Prostate gland (tissue), 2 donors: ENCODE measurements at places on chromosomes 1 and 21. TPM values are rescaled to one million over a fixed set of nuclear protein-coding genes. Genes with fewer than 3 reads are reported as not detected.

DNA sequence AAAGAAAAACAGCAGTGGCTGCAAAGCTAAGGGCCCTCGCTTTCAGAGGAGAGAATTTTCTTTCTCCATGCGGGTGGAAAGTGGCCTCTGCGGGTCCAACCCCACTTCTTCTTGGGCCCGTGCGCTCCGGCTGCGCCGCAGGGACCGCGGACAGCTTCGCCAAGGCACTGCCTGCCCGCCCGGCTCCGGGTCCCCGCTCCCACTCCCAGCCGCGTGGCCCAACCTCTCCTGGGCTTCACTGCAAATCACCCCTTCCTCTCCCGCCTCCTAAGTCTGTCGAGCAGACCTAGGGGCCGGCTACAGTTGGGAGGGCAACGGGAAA is 1.0 kb upstream of the RUNX3 start:
- H3K27ac ChIP-seq: no peak overlapping the region
- H3K4me1 ChIP-seq: no peaks in the 10 kb centered on the region
- DNase-seq: no peak
- no peak overlapping the region for H3K4me3 ChIP-seq
- H3K36me3 ChIP-seq: no peaks in the 10 kb centered on the region

DNA sequence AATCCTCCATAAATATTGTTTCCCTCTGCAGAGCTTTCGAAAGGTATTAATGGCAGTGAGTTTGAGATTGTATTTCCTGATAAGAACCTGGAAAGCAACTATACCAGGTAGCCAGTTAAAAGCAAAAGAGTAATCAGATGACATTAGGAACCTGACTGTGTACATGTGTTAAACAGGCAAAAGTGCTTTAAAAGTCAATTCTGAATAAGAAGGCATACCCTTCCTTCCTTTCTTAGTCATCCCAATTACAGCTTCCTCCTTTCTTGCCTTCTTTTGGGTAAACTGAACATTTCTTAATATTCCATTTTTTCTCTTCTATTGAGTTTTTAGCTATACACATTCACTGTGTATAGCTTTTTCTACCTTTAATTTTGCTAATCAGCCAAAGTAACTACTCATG is 144.7 kb downstream of the ZNF281 start:
- no peaks in the 10 kb centered on the region for H3K36me3 ChIP-seq
- no peak overlapping the region for H3K4me3 ChIP-seq
- no peaks in the 10 kb centered on the region for H3K4me1 ChIP-seq
- DNase-seq: no peak

DNA sequence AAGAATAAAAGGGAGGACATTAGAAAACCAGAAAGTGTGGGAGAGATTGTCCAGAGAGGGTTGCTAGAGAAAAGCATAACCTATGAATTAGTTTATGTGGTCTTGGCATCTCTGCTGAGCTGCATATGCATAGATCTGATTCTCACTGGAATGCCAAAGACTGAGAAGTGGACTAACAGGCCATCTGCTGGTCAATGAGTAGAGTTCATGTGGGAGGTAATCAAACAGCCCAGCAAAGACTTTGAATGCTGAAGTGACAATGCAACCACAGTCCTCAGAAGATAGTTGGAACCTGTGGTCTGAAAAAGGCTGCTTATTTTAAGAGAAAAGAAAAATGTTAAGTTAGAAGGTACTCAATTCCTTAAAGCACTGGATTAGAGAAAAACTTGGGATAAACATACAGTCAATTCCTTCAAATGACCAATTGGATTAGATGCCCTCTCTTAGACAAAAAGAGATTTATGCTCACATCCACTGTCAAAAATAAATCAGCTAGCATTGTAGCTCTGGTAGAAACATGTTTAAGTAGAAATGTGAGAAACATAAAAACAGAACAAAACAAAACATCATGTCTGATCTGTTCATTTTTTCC is 382.8 kb downstream of the AMY1C start:
- H3K4me1 ChIP-seq: no peaks in the 10 kb centered on the region
- H3K36me3 ChIP-seq: no peaks in the 10 kb centered on the region
- H3K27me3 ChIP-seq: no peaks in the 10 kb centered on the region

- H3K4me3 ChIP-seq: no peak overlapping the region
- no peaks in the 10 kb centered on the region for H3K36me3 ChIP-seq
- no peak overlapping the region for H3K27ac ChIP-seq
- H3K27me3 ChIP-seq: no peaks in the 10 kb centered on the region
Measured at GRCh38 chr1:189805735-189806134, 671.9 kb downstream of the BRINP3 start.

GRCh38 chr1:4868521-4868920 is 214.1 kb downstream of the AJAP1 start:
- no peaks in the 10 kb centered on the region for H3K36me3 ChIP-seq
- no peaks in the 10 kb centered on the region for H3K27me3 ChIP-seq
- no peak for DNase-seq
- H3K27ac ChIP-seq: no peak overlapping the region
- H3K4me3 ChIP-seq: no peak overlapping the region
- H3K4me1 ChIP-seq: no peaks in the 10 kb centered on the region

GRCh38 chr1:205629751-205630150 is 2.1 kb downstream of the ELK4 start:
- no peaks in the 10 kb centered on the region for H3K36me3 ChIP-seq
- no peaks in the 10 kb centered on the region for H3K27me3 ChIP-seq
- H3K4me1 ChIP-seq: peaks cover 2% of the 10 kb centered on the region
- H3K27ac ChIP-seq: no peak overlapping the region

DNA sequence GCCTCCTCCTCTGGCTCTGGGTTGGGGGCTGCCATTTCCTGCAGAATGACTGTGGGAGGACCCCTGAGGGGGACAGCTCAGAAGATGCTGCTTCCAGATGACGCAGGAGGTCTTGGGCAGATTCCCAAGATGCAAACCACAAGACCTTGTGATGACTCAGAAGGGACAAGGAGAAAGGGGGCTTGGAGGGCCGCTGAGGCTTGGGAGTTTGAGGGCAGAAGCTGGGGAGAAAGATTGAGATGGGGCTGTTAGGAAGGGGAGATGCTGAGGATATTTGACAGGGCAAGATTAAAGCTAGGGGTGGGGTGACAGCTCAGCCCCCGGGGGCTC is 7.5 kb downstream of the PTPRU start:
- no peak overlapping the region for H3K4me3 ChIP-seq
- no peaks in the 10 kb centered on the region for H3K4me1 ChIP-seq
- H3K27ac ChIP-seq: no peak overlapping the region
- no peaks in the 10 kb centered on the region for H3K27me3 ChIP-seq
- no peaks in the 10 kb centered on the region for H3K36me3 ChIP-seq

DNA sequence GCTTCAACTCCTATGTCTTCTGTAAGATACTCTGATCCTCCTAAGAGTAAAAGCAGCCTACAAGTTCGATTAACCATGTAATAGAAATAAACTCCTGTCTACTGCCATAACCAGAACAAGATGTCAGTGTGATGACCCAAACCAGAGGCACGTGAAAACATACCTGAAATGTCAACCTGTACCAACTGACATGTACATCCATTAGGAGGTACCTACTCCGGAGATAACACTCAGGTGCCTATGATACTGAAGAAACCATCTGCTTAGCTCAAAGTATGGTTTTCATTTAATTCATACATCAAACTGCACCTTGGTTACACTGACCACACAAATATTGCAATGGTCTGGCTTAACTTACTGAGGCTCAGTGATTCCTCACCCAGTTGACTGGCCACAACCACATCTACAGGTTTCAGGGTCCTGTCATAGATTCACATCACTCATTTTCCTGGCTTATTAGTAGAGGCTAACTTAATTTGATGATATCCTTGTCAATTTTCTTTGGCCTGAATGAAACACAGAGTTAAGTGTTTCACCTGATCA is 4.4 kb downstream of the ITPKB start:
- H3K36me3 ChIP-seq: no peaks in the 10 kb centered on the region
- H3K4me3 ChIP-seq: peak overlapping the region; percentile 19
- peaks cover 31% of the 10 kb centered on the region for H3K4me1 ChIP-seq
- H3K27me3 ChIP-seq: no peaks in the 10 kb centered on the region

GRCh38 chr21:20617130-20617529 is 381.1 kb upstream of the NCAM2 start:
- no peaks in the 10 kb centered on the region for H3K4me1 ChIP-seq
- H3K4me3 ChIP-seq: no peak overlapping the region
- no peaks in the 10 kb centered on the region for H3K36me3 ChIP-seq
- H3K27me3 ChIP-seq: no peaks in the 10 kb centered on the region
- no peak overlapping the region for H3K27ac ChIP-seq

- H3K27ac ChIP-seq: no peak overlapping the region
- H3K4me3 ChIP-seq: no peak overlapping the region
- H3K4me1 ChIP-seq: no peaks in the 10 kb centered on the region
- H3K36me3 ChIP-seq: no peaks in the 10 kb centered on the region
- DNase-seq: no peak
Measured at GRCh38 chr1:200437556-200438203, 27.8 kb upstream of the ZNF281 start.

- no peak overlapping the region for H3K4me3 ChIP-seq
- H3K27ac ChIP-seq: no peak overlapping the region
- no peak for DNase-seq
- H3K4me1 ChIP-seq: no peaks in the 10 kb centered on the region
- H3K27me3 ChIP-seq: peaks cover 25% of the 10 kb centered on the region
Measured at GRCh38 chr1:156639601-156640101, 2.3 kb upstream of the BCAN start.

DNA sequence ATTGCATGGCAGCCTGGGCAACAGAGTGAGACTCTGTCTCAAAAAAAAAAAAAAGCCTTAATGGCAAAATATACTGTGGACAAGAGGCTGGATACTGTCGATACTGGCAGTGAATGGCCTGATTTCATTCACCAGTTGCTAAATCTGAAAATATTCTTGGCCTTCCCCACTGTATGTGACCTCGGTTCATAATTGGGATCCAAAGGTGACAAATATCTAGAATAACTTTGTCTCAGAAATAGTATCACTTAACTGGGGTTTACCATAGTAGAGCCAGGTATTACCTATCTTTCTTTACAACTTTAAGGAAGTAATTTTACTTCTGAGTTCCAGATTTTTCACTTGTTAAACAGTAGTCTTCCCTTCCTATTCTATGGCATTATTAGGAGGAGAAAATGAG is 8.4 kb downstream of the MTF2 start:
- H3K27me3 ChIP-seq: no peaks in the 10 kb centered on the region
- no peaks in the 10 kb centered on the region for H3K4me1 ChIP-seq
- no peak overlapping the region for H3K27ac ChIP-seq
- no peak for DNase-seq
- no peak overlapping the region for H3K4me3 ChIP-seq
- no peaks in the 10 kb centered on the region for H3K36me3 ChIP-seq

- no peaks in the 10 kb centered on the region for H3K36me3 ChIP-seq
- peak; percentile 28 for DNase-seq
- H3K27ac ChIP-seq: peak overlapping the region; percentile 97
- peak overlapping the region; percentile 89 for H3K4me3 ChIP-seq
- peaks cover 4% of the 10 kb centered on the region for H3K4me1 ChIP-seq
Measured at GRCh38 chr1:154608397-154609270, 648 bp upstream of the ADAR start.

GRCh38 chr1:170696591-170697290 is 32.8 kb downstream of the PRRX1 start:
- H3K27me3 ChIP-seq: no peaks in the 10 kb centered on the region
- no peak overlapping the region for H3K4me3 ChIP-seq
- H3K27ac ChIP-seq: no peak overlapping the region
- H3K4me1 ChIP-seq: no peaks in the 10 kb centered on the region
- H3K36me3 ChIP-seq: no peaks in the 10 kb centered on the region

DNA sequence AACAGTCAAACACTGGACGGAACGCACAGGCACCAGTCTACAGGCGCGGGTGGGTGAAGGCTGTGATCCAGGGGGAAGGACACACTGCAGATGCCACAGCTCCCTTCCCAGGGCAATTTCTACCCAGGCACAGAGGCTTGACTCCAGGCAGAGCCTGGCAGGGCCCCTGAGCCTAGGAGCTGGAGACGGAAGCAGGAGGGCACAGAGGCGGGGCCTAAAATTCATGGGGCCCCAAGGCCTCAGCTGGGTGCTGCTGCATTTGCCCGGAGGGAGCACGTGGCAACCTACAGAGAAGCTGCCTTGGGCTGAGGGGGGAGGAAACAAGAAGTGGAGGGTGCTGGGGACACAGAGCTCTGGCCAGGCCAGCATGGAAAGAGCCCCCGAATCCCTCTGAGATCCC is 41.2 kb downstream of the UBE2G2 start:
- H3K27ac ChIP-seq: no peak overlapping the region
- H3K4me3 ChIP-seq: no peak overlapping the region
- no peaks in the 10 kb centered on the region for H3K36me3 ChIP-seq
- DNase-seq: no peak

DNA sequence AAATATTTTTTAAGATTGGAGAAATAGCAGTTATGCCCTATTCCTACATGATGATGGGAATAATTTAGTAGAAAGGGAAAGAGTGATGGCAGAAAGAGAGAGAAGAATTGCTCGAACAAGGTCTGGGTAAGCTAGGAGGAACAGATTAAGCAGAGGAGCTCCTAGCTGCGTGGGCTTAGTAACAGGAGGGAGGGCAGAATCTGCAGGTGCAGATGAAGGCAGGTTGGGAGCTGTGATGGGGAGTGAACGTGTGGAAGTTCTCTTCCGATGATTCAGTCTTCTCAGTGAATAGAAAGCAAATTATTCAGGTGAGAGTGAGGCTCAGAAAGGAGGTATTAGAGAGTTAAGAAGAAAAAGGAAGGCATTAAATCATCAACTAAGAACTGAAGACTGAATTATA is 8.3 kb upstream of the CR1 start:
- H3K4me3 ChIP-seq: no peak overlapping the region
- no peak overlapping the region for H3K27ac ChIP-seq
- no peaks in the 10 kb centered on the region for H3K4me1 ChIP-seq
- no peaks in the 10 kb centered on the region for H3K36me3 ChIP-seq

DNA sequence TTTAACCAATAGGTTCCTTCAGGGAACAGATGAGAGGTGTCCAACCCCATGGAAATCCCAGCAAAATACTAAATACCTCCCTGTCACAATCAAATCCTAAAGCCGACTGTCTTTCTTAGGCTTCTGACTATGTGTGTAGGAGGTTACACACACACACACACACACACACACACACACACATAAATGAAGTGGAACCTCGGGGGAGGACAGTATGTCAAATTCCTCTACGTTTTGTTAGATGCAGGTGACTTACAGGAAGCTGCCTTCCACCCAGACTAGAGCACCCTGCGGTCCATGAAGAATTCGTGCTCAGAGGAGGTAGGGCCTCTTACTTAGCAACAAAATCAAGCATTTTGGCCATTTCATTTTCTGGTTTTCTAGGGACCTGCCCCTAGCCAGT is 16.4 kb downstream of the RSPH1 start:
- no peak overlapping the region for H3K27ac ChIP-seq
- H3K4me1 ChIP-seq: no peaks in the 10 kb centered on the region
- H3K27me3 ChIP-seq: no peaks in the 10 kb centered on the region
- no peak overlapping the region for H3K4me3 ChIP-seq

- DNase-seq: no peak
- H3K27ac ChIP-seq: no peak overlapping the region
Measured at GRCh38 chr1:5271264-5271663, 616.9 kb downstream of the AJAP1 start.

The SRRM1 gene
- 147 TPM for total RNA-seq

The AK5 gene
- 20.8 TPM for total RNA-seq

The SLFNL1 gene
- total RNA-seq: 5.8 TPM

The C1QB gene
- total RNA-seq: 151 TPM

The ANXA9 gene
- 1.1 TPM for total RNA-seq

The ADGRL2 gene
- 34.0 TPM for total RNA-seq

The OR6K3 gene
- not detected for total RNA-seq

The CELA3A gene
- total RNA-seq: not detected
